NB4 (cell line): ENCODE measurements at places on chromosomes 1 and 21.

DNA sequence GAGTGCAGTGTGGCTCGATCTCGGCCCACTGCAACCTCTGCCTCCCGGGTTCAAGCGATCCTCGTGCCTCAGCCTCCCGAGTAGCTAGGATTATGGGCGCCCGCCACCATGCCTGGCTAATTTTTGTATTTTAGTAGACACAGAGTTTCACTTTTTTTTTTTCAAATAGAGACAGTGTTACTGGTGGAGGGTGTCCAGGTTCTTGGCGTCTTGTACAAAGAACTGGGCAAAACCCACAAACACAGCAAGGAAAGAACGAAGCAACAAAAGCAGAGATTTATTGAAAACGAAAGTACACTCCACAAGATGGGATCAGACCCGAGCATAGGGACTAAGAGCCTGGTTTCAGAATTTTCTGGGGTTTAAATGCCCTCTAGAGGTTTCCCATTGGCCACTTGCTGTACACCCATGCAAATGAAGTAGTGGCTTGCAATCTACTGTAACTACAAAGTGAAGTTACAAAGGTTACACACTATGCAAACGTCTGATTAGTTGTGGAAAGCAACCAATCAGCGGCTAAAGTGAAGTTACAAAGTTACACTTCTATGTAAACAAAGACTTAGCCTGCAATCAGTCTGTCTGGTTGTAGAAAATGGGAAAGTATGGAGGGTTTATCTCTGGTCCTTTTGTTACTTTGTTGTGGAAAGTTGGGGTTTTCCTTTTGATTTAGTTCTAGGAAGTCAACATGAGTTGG is 199.1 kb downstream of the DYRK1A start:
- DNase-seq, result peak; percentile 22

GRCh38 chr1:203888807-203889251 is 27.4 kb downstream of the SNRPE start:
- no peak for DNase-seq

GRCh38 chr1:94471271-94471670 is 53.1 kb downstream of the ABCD3 start:
- DNase-seq, result no peak

GRCh38 chr1:21295002-21295401 is 4.7 kb upstream of the ECE1 start:
- no peak for DNase-seq

GRCh38 chr1:30534551-30534940 is 188.8 kb downstream of the MATN1 start:
- no peak for DNase-seq
